AG04450 (cell line): ENCODE measurements at places on chromosomes 6 and 20. TPM values are rescaled to one million over a fixed set of nuclear protein-coding genes. Genes with fewer than 3 reads are reported as not detected.

GRCh38 chr6:105430685-105431084 is 27.8 kb upstream of the PREP start:
- DNase-seq: no peak

DNA sequence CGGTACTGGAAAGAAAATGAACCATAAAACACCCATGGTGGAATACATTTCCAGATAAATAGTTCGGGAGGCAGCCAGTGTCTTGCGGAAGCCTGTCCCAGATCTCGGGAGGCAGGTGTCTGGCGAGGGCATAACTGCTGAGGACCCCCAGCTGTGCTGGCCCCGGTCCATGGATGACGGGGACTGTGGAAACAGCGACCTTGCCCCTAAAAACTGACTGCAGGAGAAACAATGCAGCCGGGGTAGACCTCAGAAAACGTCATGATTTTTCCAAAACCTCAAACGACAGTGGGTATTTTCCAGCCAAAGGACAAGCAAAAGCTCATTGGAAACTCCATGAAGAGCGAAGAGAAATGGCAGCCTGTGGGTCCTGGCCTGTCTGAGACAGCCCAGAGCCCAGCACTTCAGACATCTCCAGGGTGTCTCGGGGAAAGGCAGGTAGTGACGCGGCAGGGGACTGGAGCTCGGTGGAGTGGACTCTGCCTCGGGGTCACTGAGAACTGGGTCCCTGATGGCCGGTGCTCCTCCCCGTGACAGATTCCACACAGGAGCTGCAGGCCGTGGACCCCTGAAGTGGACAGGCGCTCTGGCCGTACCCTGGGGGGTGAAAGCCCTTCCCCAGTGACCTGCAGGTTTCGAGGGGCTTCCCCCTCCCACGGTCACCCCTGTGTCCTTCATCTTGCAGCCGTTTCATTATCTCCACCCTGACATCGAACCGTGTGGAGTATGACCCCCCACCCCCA is 188.6 kb downstream of the SYNDIG1 start:
- DNase-seq: no peak

DNA sequence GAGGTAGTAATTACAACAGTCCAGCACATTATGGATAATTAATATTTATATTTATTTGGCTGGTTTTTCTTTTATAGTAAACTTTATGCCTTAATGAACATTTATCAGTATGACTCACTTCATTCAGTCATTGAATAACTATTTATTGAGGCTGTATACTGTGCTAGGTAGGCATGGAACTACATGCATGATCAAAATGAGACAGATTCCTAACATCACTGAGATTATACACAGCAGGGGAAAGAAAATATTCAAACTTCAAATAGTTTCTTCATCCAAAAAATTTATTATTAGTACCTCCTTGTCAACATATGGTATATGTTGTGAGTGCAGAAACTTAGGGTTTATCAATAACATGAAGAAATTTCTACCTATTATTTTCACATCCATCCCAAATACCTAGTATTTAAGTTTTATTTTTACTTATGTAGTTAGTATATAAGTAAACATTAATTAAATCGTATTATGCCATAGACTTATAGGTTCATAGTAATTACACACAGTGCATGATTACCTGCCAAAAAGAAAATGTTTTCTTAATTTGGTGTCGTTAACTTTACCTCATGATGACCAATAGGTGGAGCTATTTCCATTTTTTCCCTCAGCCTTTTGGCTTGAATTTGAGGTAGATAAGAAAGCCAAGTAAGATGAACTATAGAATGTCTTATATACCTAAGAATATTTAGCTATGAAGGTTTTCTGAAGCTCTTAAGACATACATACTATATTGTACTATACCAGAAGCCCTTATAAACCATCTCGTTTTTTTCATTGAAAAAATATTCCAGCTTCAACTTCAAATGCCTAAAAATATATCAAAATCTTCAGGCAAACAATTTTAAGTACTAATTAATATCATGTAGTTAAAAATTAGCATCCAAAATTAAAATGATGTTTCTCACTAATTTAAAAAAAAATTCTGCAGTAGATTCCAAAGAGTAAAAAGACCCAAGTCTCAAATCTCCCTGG is 12.5 kb upstream of the TMEM30A start:
- no peak for DNase-seq

DNA sequence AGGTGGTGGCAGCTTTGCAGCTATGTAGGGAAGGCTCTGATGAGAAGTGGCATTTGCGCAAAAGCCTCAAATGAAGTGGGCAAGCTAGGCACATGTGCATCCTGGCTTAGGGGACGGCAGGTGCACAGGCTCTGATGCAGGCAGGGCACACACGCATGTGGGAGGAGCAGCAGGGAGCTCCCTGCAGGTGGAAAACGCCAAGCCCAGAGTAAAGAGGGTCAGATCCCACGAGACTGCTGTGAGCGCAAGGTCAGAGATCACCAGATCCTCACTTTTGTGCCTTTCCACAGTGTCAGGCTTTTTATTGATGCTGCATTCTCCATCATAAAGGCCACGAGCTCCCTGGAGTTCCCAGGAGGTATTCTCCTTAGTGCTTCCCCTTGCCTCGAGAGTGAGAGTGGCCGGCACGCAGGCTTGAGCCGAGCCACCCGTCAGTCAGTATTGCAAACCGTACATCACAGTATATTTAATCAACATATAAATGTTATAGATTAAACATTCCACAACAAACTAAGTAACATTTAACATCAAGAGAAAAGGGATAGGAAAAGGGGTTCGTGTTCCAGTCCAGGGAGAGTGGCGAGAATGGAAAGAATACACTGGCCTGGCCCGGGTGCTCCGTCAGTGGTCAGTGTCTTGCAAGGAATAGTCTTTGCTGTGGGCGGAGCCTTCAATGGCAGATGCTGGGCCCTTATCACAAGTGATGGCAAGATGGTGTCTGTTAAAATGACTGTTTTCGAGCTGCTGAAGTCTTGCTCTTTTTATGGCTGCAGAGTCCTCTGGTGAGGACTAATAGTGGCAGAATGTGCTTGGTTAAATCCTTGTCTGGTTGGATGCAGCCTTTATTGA is 109.4 kb downstream of the SYNDIG1 start:
- DNase-seq: no peak

GRCh38 chr6:24052590-24052961 is 73.4 kb upstream of the NRSN1 start:
- no peak for DNase-seq

GRCh38 chr6:99416226-99416625 is 8.9 kb downstream of the PNISR start:
- DNase-seq: no peak

The RPP21 gene
- polyA plus RNA-seq: 18.9 and 19.7 TPM in 2 replicates

The LSM14B gene
- polyA plus RNA-seq: 26.2 and 30.7 TPM in 2 replicates
